ENCODE measurements at places on chromosomes 11 and 22.

DNA sequence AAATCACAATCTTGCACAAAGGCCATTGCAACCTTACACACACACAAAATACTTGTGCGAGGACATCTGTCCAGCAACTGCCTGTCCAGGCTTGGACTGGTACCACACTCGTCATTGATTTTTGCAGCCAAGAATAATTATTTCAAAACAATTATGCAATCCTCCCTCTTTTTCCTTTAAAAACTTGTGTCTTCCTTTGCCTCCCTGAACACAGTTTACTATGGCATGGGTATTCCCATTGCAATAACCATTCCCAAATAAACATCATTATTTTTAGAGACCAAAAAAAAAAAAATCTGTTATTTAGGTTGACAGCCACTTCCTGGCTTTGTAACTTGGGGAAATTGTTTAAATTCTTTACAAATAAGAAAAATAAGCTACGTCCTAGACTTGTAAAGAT, 54.0 kb downstream of the C11orf91 start:
- DNase-seq = no peak

- DNase-seq = no peak
Observed at GRCh38 chr22:17942721-17943120, 81.6 kb downstream of the MICAL3 start.

- no peak for DNase-seq
Observed at GRCh38 chr22:38230916-38231315, 29.1 kb downstream of the MAFF start.

- DNase-seq = peak; percentile 82
Observed at GRCh38 chr11:67371189-67371910, 2.0 kb downstream of the CLCF1 start.

GRCh38 chr11:120330045-120330444, 4.9 kb downstream of the TLCD5 start:
- no peak for DNase-seq

- no peak for DNase-seq
Observed at GRCh38 chr22:38949889-38950405, 7.5 kb upstream of the APOBEC3A start.

DNA sequence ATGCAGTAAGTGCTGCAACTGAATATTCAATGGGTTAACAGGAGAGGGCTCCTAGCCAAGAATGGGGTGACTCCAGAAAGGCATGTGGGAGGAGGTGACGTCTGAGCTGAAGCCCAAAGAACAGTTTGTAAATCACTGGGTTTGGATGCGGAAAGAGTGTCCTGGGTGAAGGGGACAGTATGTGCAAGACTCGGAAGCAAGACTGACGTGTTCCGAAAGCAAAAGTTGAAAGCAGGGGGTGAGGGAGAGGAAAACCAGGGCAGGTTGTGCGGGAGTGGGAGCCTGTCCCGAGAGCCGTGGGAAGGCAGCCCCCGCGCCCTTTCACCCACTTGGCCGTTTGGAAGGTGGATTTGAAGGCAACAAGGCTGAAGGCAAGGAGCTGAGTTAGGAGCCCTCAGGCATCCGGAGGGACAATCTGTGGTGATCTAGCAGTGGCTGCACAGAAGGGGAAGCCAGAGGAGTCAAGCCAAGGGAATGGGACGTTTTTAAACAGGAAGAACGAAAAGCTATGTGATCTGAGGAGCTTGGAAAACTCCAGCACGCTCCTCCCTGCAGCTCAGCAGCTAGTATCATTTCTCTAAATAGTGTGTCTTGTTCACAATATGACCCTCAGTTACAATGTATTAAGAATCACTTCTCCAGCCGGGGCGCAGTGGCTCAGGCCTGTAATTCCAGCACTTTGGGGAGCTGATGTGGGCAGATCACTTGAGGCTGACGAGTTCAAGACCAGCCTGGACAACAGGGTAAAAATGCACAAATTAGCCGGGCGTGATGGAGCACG, 7.7 kb downstream of the SLC25A18 start:
- no peak for DNase-seq

- no peak for DNase-seq
Observed at GRCh38 chr11:87778357-87778756, 396.9 kb downstream of the RAB38 start.

- DNase-seq = peak; percentile 31
Observed at GRCh38 chr11:79762279-79762921, 321.6 kb upstream of the TENM4 start.

DNA sequence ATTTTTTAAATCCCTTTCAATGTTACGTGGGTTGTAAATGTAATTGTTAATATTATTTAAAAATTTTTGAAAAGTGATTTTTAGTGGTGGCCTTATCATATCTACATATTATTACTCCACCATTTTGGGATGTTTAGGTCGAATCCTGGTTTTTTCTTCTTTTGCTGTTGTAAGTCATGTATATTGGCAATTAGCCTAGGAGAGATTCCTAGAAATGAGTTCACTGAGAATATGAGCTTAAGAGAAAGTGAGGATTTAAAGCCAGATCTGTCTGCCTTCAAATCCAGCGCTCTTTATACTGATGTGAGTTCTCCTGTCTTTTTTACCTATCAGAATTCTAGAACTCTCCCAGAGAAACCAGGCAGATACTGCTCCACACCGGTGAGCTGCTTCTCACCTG, 56.1 kb downstream of the PTPRJ start:
- no peak for DNase-seq

GRCh38 chr11:133919330-133920108, 37.2 kb downstream of the IGSF9B start:
- DNase-seq = no peak

- DNase-seq = no peak
Observed at GRCh38 chr11:132048040-132048439, 677.6 kb downstream of the NTM start.

DNA sequence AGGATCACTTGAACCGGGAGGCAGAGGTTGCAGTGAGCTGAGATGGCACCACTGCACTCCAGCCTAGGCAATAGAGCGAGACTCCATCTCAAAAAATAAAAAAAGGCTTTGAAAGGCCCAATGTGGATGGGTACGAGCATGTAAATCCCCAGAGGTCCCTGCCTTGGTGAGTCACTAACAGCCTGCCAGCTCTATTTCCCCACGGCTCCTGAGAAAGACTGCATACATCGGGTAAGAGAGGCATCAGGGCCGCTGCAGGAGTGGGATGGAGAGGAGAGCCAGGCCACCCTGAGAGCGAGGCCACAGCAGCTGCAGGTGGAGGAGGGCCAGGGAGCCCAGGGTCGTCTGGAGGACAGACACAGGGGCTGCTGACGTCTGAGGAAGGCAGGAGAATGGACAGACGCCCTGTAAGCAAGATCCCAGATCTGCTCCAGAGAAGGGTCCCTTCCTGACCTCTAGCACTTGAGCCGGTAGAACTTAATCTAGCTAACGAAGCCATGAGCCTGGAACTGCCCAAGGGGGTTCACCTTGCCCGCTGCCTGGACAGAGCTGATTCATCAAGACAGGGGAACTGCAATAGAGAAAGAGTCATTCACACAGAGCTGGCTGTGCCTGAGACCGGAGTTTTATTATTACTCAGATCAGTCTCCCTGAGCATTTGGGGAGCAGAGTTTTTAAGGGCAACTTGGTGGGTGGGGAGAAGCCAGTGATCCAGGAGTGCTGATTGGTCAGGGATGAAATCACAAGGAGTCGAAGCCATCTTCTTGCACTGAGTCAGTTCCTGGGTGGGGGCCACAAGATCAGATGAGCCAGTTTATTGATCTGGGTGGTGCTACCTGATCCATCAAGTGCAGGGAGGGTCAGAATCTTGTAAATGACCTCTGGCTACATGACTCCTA, 5.1 kb upstream of the KRTAP5-9 start:
- peak; percentile 73 for DNase-seq

DNA sequence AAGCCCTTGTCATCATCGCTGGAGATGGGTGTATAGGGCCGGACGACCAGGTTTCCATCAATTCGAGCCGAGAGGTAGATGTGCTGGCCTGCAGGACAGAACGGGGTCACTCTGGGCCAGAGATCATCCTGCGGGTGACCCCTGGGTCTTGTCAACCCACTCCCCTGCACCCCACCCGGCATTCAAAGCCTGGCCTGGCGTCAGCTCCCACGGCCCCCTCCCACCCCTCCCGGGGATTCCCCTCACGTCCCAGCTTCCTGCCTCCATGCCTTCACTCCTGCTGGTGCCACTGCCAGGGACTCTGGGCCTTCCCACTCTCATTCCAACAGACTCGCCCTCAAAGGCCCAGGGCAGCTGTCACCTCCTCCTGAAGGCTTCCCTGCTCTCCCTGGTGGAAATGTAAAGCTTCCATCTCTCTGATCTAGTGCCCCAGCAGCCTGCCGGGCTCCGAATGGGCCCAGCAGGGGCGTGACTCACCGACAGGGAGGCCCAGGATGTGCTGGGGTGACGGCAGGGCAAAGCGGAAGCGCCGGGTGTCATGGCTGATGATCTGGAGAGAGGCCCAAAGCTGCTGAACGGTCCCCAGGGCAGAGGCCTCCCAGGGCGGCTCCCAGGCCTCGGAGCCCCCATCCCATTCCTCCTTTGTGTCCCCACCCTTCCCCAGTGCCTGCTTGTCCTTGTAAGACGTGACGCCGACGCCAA, 9.3 kb downstream of the ATP5MGL start:
- no peak for DNase-seq

GRCh38 chr11:3105791-3106735, 48.8 kb upstream of the CARS1 start:
- DNase-seq = no peak

- DNase-seq = no peak
Observed at GRCh38 chr11:3126207-3126865, 38.8 kb downstream of the OSBPL5 start.
